Stromal cell of bone marrow (primary cell): ENCODE measurements at places on chromosomes 2 and 18.

- no peak for DNase-seq
These were observed 102.3 kb downstream of the MAPK4 start for GRCh38 chr18:50662177-50662576.

GRCh38 chr18:12699747-12700146 is 2.8 kb downstream of the CEP76 start:
- DNase-seq, result no peak

DNA sequence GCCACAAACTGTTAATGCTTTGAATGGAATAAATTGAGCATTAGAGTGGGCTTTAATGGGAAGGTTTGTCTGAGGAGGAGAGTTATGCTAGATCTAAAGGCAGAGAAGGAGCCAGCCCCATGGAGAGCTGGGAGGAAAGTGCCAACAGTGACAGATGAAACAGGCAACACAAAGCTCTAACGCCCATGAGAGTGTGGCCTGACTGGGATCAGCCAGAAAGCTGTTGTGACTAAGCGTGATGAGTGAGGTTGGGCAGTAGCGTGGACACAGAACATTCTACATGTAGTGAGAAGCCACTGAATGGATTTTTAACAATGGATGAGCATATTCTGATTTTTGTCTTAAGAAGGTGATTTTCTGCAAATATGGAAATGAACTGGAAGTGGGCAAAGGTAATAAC is 185.3 kb upstream of the SIX2 start:
- DNase-seq, result no peak

DNA sequence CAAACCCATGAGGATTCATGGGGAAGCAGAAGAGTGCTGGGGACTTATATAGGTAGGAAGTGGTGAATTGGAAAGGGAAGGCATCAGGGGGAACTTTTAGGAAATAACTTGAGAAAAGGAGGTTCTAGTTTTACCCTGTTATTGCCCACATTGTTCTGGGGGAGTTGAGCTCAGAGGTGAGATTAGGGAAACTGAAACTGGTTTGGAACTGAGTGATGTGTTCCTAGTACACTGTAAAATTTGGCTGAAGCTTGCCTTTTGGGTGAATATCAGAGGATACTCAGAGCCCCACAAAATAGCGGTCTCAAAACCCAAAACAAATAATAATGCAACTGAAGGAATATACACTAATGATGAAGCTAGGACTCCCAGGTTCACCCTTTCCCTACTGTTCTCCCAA is 39.6 kb upstream of the APOB start:
- no peak for DNase-seq

DNA sequence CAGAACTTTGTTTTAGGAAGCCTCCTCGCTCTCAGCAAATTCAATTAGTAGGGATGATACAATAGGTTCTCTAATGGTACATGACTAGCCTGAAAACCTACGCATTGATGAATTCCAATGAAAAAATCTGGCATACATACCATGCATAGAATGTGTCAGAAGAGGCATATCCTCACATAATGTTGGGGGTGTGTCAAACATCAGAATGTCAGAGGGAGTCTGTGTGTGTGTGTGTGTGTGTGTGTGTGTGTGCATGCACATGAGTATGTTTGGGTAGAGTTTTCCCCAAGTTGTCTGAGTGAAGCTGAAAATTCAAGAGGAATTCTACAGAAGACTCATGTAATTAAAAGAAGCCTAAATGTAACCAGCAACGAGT is 78.5 kb downstream of the FIGN start:
- no peak for DNase-seq

DNA sequence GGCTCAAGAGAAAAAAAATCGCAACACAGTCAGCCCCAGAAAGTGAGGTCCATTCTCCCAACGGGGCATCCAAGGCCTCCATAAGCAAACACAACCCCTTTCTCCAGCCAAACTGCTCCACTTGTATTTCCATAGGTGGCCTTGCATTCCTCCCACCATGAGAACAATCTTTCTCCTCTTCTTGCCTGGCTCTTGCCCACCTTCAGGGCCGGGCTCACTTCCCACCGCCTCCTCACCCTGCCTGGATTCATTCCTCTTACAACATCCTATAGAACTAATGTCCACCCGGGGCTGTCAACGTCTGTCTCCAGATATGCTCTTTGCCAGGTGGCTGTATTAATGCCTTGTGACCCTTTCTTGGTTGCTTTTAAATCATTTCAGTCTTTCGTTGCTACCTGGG is 124.5 kb downstream of the SMAD7 start:
- DNase-seq, result no peak

DNA sequence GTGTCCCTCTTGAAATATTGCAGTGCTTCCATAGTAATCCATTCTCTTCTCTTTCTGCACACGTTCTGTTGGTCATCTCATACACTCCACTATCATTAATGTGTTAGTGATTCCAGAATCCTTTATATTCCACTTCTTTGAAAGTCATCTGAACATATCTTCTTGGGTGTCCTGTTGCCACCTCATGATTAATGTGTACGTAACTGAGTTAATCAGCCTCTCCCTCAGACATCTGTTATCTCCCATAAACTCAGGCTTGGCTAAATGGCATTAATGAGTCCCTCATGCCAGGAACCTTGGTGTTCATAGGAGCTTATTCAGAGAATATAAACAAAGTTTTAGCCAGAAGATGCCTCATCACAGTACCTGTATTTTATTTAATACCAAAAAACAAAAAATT is 126.4 kb downstream of the NCOA1 start:
- DNase-seq, result no peak

GRCh38 chr18:61201511-61201910 is 131.7 kb upstream of the CDH20 start:
- DNase-seq, result no peak

GRCh38 chr2:151840216-151841046 is 12.2 kb upstream of the ARL5A start:
- DNase-seq, result no peak
